K562 (cell line): ENCODE measurements at places on chromosomes 2 and 18.

GRCh38 chr2:212845941-212846340 lies 305.5 kb downstream of the IKZF2 start:
- H3K36me3 ChIP-seq = no peaks in the 10 kb centered on the region
- no peak overlapping the region for H3K27ac ChIP-seq
- no peak for DNase-seq
- no peaks in the 10 kb centered on the region for H3K27me3 ChIP-seq
- no peak overlapping the region for H3K4me3 ChIP-seq

DNA sequence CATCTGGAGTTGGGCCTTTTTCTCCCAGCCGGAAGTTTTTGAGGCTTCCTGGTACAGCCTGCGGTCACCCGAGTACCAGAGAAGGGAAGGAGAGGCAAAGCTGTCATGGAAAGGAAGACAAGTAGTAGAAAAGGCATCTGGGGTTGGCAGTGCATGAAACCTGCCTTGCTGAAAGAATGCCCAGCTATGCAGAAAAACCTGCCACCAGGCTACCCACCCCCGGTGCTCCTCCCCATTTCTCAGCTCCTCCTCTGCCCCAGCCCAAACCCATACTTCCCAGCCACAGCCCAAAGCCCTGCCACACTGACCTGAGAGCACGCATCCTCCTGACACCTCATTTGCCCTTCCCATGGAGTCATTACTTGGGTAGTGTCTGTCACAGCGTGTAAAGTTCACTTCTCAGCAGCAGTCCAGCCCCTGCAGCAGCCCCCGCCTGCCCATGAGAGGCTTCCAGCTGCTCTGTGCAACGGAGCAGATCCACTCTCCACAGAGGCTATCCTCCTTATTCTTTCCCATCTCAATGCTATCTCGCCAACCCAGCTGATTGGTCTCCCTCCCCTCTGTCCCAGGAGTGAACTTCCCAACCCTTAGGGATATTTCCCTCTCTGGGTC lies 40.4 kb upstream of the MAL start:
- H3K4me1 ChIP-seq = no peaks in the 10 kb centered on the region
- H3K4me3 ChIP-seq = no peak overlapping the region
- no peaks in the 10 kb centered on the region for H3K36me3 ChIP-seq
- no peaks in the 10 kb centered on the region; the same call in 2 of the 3 replicates for H3K27me3 ChIP-seq
- H3K27ac ChIP-seq = no peak overlapping the region

DNA sequence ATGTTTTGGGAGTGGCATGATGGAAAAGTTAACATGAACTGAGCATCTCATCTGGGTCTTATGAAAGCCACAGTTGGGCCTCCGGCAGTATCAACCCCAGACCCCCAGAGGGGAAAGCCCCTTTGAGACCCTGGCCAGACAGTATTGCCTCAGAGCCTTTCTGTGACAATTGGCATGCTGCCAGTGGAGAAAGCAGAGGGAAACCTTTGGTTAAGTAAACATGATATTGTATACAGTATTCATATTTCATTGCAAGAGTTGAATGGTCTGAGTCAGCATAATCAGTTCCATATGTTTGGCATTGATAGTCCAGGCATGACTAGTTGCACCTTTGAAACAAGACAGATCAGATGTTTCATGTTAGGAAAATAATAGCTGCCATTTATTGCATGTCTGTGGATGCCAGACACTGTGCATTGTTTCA lies 20.0 kb downstream of the MERTK start:
- DNase-seq = peak; percentile 36
- H3K4me3 ChIP-seq = no peak overlapping the region
- no peaks in the 10 kb centered on the region for H3K36me3 ChIP-seq
- H3K27ac ChIP-seq = no peak overlapping the region

- no peaks in the 10 kb centered on the region; the same call in 1 of the 2 replicates for H3K4me1 ChIP-seq
- no peak overlapping the region for H3K4me3 ChIP-seq
- H3K36me3 ChIP-seq = no peaks in the 10 kb centered on the region
- H3K27me3 ChIP-seq = peaks cover 4% of the 10 kb centered on the region
- H3K27ac ChIP-seq = no peak overlapping the region
These were observed 19.2 kb downstream of the PRKCE start for GRCh38 chr2:45670646-45671045.

DNA sequence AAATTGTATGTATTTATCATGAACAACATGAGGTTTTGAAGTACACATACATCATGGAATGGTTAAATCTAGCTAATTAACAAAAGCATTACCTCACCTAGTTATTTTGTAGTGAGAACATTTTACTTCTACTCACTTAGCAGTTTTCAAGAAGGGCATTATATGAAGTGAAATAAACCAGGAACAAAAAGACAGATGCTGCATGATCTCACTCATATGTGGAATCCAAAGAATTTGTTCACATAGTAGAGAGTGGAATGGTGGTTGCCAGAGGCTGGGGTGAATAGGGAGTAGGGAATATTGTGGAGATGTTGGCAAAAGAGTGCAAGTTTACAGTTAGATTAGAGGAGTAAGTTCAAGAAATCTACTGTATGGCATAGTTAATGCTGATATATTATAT lies 292.0 kb downstream of the ASXL3 start:
- DNase-seq = no peak
- no peaks in the 10 kb centered on the region for H3K36me3 ChIP-seq
- H3K27me3 ChIP-seq = no peaks in the 10 kb centered on the region
- H3K27ac ChIP-seq = no peak overlapping the region
- H3K4me3 ChIP-seq = no peak overlapping the region
- no peaks in the 10 kb centered on the region for H3K4me1 ChIP-seq

DNA sequence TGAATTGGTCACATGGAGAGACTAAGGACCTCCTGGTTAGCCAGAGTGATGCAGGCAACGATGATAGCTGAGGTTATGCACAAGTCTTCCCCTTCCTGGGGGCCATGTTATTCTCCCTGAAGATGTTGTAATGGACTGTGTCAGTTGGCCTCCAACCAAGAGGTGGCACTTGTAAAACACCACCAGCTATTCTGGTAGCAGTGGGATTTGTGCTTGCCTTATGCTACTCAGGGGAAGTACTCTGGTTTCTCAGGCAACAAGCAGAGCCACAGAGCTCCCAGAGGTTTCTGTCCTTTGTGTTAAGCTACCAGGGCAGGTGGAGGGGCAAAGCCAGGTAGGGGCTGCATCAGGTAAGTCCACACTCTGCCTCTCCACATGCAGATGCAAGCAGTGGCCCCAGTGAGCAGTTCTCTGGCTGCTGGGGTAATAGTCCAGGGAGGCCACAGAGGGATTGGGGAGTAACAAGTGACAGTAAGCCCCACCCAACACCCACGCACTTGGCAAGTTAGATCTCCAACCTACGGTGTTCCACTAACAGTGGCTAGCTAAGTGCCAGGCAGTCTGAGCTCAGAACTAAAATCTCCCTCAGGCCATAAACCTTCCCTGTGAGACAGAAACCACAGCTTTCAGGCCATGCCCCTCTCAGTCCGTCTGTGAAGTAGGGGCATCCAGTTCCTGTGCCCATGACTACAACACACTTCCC lies 99.7 kb downstream of the RND3 start:
- no peaks in the 10 kb centered on the region for H3K36me3 ChIP-seq
- H3K27me3 ChIP-seq = no peaks in the 10 kb centered on the region
- no peak for DNase-seq
- no peak overlapping the region for H3K4me3 ChIP-seq
- H3K4me1 ChIP-seq = no peaks in the 10 kb centered on the region
- H3K27ac ChIP-seq = no peak overlapping the region

GRCh38 chr2:38603402-38604290 lies 918 bp upstream of the HNRNPLL start:
- H3K4me3 ChIP-seq = peak overlapping the region; percentile 92
- DNase-seq = peak; percentile 74
- no peaks in the 10 kb centered on the region for H3K27me3 ChIP-seq
- H3K4me1 ChIP-seq = peaks cover 26% of the 10 kb centered on the region
- H3K36me3 ChIP-seq = no peaks in the 10 kb centered on the region

DNA sequence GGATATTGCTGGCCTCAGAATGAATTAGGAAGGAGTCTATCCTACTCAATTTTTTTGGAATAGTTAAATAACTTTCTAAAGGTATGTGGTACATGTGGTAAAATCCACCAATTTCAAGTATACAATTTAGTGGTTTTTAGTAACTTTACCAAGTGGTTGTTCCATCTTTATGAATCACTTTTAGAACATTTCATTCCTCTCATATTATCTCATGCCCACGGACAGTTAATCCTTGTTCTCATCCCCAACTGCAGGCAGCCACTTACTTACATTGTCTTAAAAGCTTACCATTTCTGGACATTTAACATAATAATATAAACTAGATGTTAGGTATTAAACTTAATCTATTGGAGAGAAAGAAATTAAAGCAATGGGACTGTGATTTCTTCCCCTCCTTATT lies 146.3 kb upstream of the ZC3H15 start:
- H3K27ac ChIP-seq = no peak overlapping the region
- no peaks in the 10 kb centered on the region for H3K36me3 ChIP-seq
- H3K4me3 ChIP-seq = no peak overlapping the region
- H3K27me3 ChIP-seq = no peaks in the 10 kb centered on the region

DNA sequence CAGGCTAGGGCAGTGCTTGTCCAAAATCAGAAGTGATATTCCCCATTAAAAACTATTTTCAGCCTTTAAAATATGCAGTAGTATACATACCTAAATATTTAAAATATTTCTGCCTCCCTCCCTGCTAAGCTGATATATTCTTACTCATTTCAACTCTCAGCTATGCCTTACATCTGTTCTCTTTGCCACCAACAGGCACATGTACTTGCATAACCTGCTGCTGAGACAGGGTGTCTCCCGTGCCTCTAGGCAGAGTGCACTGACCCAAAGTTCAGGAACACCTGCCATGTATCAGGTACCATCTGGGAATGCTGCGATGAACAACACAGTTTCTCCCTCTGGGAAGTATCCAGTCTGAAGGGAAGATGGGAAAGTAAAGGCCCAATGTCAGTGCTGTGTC lies 91.7 kb downstream of the STK39 start:
- H3K27ac ChIP-seq = no peak overlapping the region
- DNase-seq = no peak
- no peaks in the 10 kb centered on the region for H3K36me3 ChIP-seq
- H3K27me3 ChIP-seq = peaks cover 7% of the 10 kb centered on the region; the same call in 1 of the 2 replicates
- H3K4me3 ChIP-seq = no peak overlapping the region
- H3K4me1 ChIP-seq = no peaks in the 10 kb centered on the region

DNA sequence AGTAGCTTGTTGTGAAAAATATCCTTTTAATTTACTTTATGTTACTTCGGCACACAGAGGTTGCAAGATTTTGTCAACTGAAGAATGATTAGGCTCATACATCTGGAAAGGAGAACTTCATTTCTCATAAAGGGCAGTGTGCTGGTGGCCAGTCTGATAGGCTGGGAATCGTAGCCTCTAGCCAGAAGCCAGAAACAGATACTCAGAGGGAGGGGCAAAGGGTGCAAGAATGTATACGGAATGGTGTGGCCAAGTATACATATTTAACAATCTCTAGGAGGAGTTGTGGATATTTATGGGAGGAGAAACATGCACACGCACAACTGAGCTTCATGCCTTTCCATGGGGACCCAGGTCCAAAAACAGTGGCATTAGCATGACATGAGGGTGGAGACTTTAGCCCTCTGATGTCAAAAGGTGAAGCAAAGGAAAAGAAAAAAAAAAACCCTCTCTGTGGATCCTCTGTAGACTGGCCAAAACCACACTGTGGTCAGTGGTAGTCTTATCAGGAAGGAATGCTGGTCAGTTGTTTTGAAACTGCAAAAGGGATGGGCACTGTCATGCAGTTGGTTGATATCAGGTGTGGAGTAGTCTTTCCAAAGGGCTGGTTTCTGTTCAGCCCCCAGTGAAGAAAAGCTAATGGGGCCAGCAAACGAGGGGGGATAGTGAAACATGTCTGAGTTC lies 34.9 kb upstream of the APCDD1 start:
- no peak for DNase-seq
- peaks cover 4% of the 10 kb centered on the region; the same call in 1 of the 3 replicates for H3K27me3 ChIP-seq
- no peaks in the 10 kb centered on the region for H3K36me3 ChIP-seq
- H3K27ac ChIP-seq = no peak overlapping the region

- H3K27me3 ChIP-seq = no peaks in the 10 kb centered on the region
- H3K27ac ChIP-seq = no peak overlapping the region
- H3K4me1 ChIP-seq = no peaks in the 10 kb centered on the region
- H3K4me3 ChIP-seq = no peak overlapping the region
- DNase-seq = no peak
These were observed 80.2 kb downstream of the ITSN2 start for GRCh38 chr2:24280161-24280560.

GRCh38 chr2:229852565-229852964 lies 69.2 kb downstream of the TRIP12 start:
- peaks cover 3% of the 10 kb centered on the region; the same call in 2 of the 3 replicates for H3K4me1 ChIP-seq
- H3K36me3 ChIP-seq = peaks cover 37% of the 10 kb centered on the region; the same call in 2 of the 3 replicates
- no peak overlapping the region for H3K4me3 ChIP-seq
- H3K27me3 ChIP-seq = no peaks in the 10 kb centered on the region
- H3K27ac ChIP-seq = peak overlapping the region; percentile 23
- DNase-seq = peak; percentile 32

GRCh38 chr18:77899972-77900754 lies 650.5 kb downstream of the GALR1 start:
- no peak overlapping the region for H3K27ac ChIP-seq
- DNase-seq = peak; percentile 64
- H3K36me3 ChIP-seq = no peaks in the 10 kb centered on the region
- H3K4me3 ChIP-seq = peak overlapping the region; percentile 34
- peaks cover 20% of the 10 kb centered on the region; the same call in 1 of the 2 replicates for H3K27me3 ChIP-seq

- no peaks in the 10 kb centered on the region for H3K36me3 ChIP-seq
- DNase-seq = no peak
- no peak overlapping the region for H3K4me3 ChIP-seq
- no peaks in the 10 kb centered on the region for H3K4me1 ChIP-seq
- H3K27ac ChIP-seq = no peak overlapping the region
- H3K27me3 ChIP-seq = peaks cover 10% of the 10 kb centered on the region; the same call in 2 of the 3 replicates
These were observed 5.4 kb upstream of the CNDP1 start for GRCh38 chr18:74528913-74529312.

DNA sequence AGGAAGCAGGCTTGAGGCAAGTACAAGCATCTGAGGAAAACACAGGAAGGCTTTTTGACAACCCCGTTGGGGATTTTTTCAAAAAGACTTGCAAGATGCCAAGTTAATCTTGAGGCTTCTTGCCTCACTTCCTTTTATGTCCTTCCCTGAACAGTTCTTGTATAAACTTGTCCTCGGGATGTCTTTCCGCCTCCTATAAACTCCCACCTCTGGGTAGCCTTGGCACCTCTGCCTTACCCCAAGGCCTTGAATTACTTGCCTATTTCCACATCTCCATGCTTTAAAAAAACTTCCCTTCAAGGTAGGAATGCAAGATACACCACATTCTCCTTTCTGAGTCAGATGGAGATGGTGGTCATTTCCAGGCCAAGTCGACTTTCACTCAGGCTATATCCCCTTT lies 106.4 kb upstream of the RBBP8 start:
- no peak overlapping the region for H3K27ac ChIP-seq
- no peaks in the 10 kb centered on the region for H3K27me3 ChIP-seq
- H3K4me1 ChIP-seq = no peaks in the 10 kb centered on the region
- no peak for DNase-seq
- no peak overlapping the region for H3K4me3 ChIP-seq
- H3K36me3 ChIP-seq = no peaks in the 10 kb centered on the region

GRCh38 chr18:58223717-58224424 lies 179.8 kb downstream of the NEDD4L start:
- H3K27ac ChIP-seq = peak overlapping the region; percentile 85
- H3K27me3 ChIP-seq = no peaks in the 10 kb centered on the region
- H3K4me3 ChIP-seq = peak overlapping the region; percentile 23

GRCh38 chr18:45109706-45110105 lies 429.0 kb downstream of the SETBP1 start:
- no peaks in the 10 kb centered on the region for H3K36me3 ChIP-seq
- no peak overlapping the region for H3K27ac ChIP-seq
- DNase-seq = no peak
- no peaks in the 10 kb centered on the region for H3K27me3 ChIP-seq

- H3K4me1 ChIP-seq = no peaks in the 10 kb centered on the region
- H3K4me3 ChIP-seq = no peak overlapping the region
- no peak overlapping the region for H3K27ac ChIP-seq
These were observed 19.2 kb downstream of the NRP2 start for GRCh38 chr2:205701509-205701908.

GRCh38 chr18:60147323-60147722 lies 225.3 kb downstream of the MC4R start:
- no peak overlapping the region for H3K27ac ChIP-seq
- H3K27me3 ChIP-seq = no peaks in the 10 kb centered on the region
- no peaks in the 10 kb centered on the region for H3K4me1 ChIP-seq
- no peaks in the 10 kb centered on the region for H3K36me3 ChIP-seq
- DNase-seq = no peak
